ENCODE measurements at places on chromosomes 3 and 15.

GRCh38 chr3:180265551-180265950 is 228.8 kb upstream of the PEX5L start:
- DNase-seq = no peak

DNA sequence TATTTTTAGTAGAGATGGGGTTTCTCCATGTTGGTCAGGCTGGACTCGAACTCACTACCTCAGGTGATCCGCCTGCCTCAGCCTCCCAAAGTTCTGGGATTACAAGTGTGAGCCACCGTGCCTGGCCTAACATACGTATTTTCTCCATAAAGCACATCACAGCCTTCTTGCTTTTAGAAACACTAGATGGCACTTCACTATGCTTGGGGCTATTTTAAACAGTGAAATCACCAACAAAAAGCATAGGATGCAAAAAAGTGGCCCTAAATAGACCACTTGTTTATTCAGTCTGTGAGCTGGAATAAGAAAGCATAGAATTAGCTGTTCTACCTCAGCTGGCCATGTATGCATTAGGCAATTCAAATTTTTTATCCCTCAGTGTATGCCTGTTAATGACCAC is 46.0 kb downstream of the PRICKLE2 start:
- no peak for DNase-seq

GRCh38 chr3:123953735-123954134 is 7.3 kb downstream of the CCDC14 start:
- DNase-seq = no peak

DNA sequence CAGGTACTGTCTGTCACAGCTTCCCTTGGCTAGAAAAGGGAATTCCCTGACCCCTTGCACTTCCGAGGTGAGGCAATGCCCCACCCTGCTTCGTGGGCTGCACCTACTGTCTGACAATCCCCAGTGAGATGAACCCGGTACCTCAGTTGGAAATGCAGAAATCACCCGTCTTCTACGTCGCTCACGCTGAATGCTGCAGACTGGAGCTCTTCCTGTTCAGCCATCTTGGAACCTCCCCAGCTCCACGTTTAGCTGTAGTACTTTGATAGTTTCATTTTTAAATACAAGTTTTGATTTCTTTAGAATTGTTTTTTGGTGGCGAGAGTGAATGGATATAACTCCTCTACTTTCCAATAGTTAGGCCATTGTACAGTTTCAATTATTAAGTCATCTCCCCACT is 17.8 kb upstream of the HDGFL3 start:
- no peak for DNase-seq

- DNase-seq = peak; percentile 45
Observed at GRCh38 chr15:39153716-39154115, 427.2 kb upstream of the THBS1 start.

DNA sequence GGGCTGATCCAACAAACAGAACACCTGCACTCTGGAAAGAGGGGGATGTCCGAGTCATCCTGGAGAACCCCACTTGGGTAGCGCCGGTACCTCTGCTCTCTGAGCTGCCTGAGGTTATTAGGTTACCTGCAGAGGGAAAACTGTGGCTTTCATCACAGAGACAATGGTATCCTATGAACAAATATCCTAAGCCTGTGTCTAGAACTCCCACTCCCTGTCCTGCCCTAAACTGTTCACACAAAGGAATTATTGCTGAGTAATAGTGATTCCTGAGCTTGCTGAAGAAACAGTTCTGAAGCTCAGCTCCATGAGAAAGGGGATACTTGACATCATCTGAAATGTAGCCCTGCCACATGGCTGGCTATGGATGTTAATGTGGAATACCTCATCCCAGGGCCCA is 31.9 kb upstream of the WNT5A start:
- no peak for DNase-seq

DNA sequence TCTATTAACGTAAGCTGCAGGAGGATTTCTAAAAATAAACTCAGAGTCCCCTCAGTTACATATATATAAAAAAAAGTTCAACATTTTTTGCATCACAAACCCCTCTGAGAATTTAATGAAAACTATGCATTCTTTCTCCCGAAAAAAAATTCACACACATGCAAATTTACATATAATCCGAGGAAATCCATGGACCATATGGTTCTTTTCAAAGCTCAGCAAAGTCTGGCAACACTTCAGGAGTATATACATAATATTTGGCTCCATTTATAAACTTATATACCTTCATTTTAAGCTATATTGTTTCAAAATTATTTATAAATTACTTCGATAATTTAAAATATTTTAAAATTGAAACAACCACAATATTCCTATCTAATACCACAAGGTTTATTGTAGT is 140.7 kb upstream of the PLXND1 start:
- no peak for DNase-seq

GRCh38 chr3:115211810-115212492 is 64.9 kb upstream of the ZBTB20 start:
- DNase-seq = no peak

- DNase-seq = peak; percentile 64
Observed at GRCh38 chr3:127831723-127832172, 9.4 kb upstream of the MGLL start.

DNA sequence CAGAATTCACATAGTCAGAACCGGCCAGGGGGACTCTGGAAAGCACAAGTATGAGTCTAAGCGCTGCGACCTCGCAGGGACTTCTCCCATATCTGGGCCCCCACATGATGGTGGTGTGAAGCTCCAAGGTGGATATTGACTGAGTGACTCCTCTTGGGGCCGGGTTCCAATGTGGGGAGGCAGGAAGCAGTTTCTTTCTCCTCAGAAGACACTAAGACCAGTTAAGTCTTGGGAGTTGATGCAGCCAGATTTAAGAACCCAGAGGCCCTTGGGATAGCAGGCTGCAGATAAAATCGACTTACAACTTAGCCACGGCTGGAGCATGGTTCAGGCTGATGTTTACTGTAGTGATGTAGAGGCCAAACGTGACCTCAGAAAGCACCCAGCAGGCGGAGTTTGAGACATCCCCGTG is 55.4 kb upstream of the KLF13 start:
- DNase-seq = no peak

DNA sequence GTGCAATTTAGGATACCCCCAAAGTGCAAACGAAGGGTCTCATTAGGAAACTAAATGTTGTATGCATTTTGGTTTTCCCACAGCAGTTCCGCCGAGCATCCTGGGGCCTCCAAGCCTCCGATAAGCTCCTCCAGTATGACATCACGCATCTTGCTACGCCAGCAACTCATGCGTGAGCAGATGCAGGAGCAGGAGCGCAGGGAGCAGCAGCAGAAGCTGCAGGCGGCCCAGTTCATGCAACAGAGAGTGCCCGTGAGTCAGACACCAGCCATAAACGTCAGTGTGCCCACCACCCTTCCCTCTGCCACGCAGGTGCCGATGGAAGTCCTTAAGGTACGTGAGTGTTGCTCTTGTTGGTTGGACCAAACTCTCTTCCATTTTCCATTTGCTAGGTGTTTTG is 120.5 kb upstream of the SAMMSON start:
- no peak for DNase-seq

DNA sequence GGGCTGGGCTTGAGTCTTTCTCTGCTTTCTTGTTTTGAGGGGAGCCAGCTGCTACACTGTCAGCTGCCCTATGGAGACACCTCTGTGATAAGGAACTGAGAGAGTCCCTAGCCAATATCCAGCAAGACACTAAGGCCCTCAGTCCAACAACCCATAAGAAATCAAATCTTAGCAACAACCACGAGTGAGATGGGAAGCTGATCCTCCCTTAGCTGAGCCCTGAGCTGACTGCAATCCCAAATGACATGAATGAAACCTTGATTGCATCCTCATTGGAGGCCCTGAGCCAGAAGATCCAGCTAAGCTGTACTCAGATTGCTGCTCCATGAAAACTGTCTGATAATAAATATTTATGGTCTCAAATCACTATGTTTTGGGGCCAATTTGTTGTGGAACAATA is 302.1 kb upstream of the MME start:
- no peak for DNase-seq

DNA sequence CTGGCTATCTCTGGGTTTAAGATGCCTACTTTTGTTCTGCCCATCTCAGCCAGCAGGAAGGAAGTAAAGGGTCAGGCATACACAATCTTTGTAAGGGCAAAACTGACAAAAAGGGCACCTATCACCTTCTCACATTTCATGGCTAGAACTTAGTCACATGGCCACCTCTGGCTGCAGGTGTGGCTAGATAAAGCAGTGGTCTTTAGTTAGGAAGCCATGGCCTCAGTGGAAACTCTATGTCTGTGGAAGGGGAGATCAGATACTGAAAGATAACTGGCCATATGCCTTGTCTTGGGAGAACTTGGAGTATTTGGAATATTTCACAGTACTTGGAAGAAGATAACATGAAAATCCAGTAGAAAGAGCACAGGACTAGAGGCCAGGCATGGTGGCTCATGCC is 80.7 kb upstream of the TBL1XR1 start:
- no peak for DNase-seq

GRCh38 chr3:160044121-160044520 is 55.5 kb downstream of the IL12A start:
- no peak for DNase-seq

GRCh38 chr3:104510131-104510849 is 856.4 kb upstream of the ALCAM start:
- DNase-seq = no peak

DNA sequence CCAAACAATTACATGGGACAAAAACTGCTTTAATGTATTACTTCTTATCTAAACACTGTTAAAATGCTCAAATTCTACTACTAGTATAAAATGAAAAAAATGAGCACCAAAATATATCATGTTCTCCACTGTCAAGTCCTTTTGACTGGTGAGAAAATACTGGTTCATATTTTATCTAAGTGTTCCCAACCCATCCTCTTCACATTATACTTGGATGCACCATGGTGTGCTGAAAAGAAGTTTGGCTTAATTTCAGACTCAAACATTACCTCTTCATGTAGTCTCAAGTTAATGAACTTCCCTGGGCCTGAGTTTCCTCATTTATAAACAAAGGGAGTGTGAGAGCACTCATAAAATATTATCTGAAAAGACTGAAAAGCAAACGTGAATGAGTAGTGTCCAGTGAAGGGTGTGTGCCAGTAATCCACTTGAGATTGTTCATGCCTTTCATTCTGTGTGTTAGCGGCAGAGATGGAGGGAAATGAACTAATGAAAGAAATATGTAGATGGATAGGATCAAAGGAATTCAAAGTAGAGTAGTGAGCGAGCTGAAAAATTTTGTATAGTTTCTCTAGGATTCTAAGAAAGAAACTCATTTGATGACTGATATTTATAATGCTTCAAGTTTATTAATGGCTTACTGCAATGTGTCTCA is 263.2 kb downstream of the NLGN1 start:
- DNase-seq = peak; percentile 69

DNA sequence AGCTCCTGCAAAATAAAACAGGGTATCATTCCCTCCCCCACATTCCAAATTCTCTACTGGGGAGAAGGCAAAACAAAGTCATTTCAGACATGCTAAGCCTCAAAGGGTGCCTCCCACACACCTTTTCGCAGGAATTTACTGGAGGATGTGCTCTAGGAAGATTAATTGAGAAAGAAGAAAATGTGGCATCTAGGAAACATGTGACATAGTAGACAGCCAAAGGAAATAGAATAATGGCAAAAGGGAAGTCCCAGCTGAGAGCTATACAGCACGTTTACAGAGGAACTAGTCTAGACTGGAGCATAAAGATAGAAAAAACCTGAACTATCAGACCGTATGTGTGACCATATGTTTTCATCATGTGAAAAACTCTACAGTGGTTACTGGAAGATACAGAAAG is 58.8 kb upstream of the MELTF start:
- DNase-seq = no peak

- peak; percentile 89 for DNase-seq
Observed at GRCh38 chr15:58498821-58499580, 67.2 kb downstream of the LIPC start.

- DNase-seq = peak; percentile 85
Observed at GRCh38 chr3:113275929-113276750, 64.8 kb downstream of the BOC start.

DNA sequence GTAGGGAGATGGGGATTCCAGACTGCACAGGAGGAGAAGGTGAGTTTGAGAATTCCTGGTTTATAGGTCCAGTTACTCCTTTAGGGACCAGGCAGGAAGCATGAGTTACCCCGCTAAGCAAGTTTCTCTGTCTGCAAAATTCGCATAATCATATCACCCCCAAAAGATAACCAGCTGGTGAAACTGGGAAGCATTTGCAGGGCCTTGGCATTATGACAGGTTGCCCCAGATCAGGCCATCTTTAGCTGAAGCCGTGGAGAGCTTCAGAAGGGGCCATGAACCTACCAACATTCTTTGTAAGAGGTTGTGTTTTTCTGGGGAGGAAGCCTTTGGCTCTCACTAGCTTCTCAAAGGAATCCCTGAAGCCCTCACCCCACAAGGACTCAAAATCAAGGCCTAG is 29.4 kb downstream of the ATP2B2 start:
- no peak for DNase-seq

DNA sequence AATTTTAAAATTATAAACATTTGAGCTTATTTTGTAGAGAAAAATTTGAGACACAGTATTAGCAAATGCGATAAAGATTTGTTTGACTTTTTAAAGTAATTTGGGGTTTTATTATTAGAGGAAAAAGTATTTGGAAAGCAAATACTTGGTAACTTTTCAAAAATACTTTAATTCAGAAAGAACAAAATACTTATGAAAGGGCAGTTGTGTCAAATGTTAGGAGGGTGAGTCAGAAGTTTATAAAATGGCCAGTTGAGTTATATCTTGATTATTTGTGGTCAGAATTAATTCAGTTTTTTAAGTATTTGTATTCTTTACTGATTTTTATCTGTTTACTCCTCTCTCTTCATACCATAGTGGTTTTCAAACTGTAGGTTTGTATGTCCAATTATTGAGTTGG is 12.1 kb downstream of the LACTB start:
- no peak for DNase-seq

- peak; percentile 53 for DNase-seq
Observed at GRCh38 chr15:57861034-57861638, 154.6 kb downstream of the POLR2M start.

DNA sequence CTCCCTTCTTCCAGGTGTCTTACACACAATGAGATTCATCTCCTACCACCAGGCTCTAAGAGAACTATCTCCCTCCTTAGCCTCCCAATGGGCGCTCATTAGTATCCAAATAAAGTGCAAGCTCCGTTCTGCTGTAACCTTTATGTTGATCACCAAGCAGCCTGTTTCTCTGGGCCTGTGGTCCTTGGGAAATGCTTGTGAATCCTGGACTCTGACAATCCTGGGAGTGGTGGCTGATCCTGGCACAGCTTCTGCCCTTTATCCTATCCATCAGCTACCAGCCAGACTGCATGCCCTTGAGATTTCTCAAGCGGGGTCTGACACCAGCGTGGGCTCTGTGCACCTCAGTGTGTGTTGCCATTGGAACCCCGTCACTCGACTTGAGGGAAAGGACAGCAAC is 26.1 kb upstream of the USP3 start:
- no peak for DNase-seq

DNA sequence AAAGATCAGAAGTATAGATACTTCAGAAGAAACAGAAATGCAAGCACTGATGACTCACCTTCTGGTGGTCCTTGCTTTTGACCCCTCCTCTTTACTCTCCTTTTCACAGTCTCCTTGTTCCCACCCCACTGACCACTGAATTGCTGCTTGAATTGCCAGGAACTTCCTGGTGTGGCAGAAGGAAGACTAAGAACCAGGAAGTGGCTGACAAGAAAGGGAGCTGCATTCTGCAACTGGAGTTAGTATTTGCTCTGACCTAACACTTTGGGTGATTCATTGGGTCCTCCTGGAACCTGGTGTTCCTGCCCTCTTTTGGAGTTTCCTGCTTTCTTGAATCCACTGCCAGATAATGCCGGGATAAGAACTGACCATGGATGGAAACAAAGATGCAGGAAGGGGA is 23.0 kb downstream of the KY start:
- DNase-seq = no peak

- DNase-seq = peak; percentile 96
Observed at GRCh38 chr3:136818191-136818768, 646 bp upstream of the SLC35G2 start.

- DNase-seq = peak; percentile 42
Observed at GRCh38 chr15:20294651-20295237, 246.9 kb downstream of the GOLGA6L6 start.

Data from Daoy (cell line).